ENCODE measurements at places on chromosomes 5 and 9. TPM values are rescaled to one million over a fixed set of nuclear protein-coding genes. Genes with fewer than 3 reads are reported as not detected.

Gene GALT
- total RNA-seq = 13.5 TPM

Gene RETREG1
- 5.6 TPM for total RNA-seq

Gene OTP
- total RNA-seq = not detected

Gene ASB6
- total RNA-seq = 19.3 TPM
